ENCODE measurements at places on chromosomes 6 and 20. TPM values are rescaled to one million over a fixed set of nuclear protein-coding genes. Genes with fewer than 3 reads are reported as not detected.
A peak's percentile ranks its signal among the peaks of the same experiment; 100 is the strongest.

DNA sequence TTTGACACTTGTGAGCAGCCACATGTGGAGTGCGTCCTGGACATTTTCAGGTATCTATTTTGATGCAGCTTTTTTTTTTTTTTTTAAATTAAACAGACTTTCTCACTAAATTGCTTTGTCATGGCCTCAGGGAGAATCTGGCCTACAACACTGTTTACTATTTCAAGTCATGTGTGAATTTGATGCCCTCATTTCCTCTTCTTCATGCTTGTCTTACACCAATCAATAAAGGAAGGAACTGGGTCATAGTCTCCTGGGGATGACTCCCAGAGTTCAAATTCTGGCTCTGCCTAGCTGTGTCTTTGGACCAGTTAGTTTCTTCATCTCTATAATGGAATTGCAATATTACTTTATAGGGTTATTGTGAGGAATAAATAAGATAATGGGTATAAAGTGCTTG, 554.1 kb downstream of the PRKN start:
- no peaks in the 10 kb centered on the region for H3K36me3 ChIP-seq
- H3K4me3 ChIP-seq: no peak overlapping the region
- no peak overlapping the region for H3K27ac ChIP-seq
- no peak for DNase-seq
- H3K4me1 ChIP-seq: no peaks in the 10 kb centered on the region

CDH4 gene
- total RNA-seq: not detected

DNA sequence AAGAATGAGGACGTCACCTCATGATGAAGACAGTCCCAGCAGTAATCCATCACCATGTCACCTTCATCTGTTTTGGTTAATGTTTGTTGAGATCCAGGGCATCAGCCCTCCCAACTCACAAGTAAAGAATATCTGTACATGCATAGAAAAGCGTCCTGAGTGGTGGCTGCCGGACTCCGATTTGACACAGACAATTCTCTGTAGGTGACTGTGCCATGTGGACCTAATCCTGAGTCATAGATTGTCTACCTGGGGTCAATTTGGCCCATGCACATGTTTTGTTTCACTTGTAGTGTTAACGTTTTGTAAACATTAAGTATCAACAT, 168.4 kb upstream of the UST start:
- H3K27me3 ChIP-seq: no peaks in the 10 kb centered on the region
- no peak overlapping the region for H3K4me3 ChIP-seq
- no peak overlapping the region for H3K27ac ChIP-seq
- no peaks in the 10 kb centered on the region for H3K36me3 ChIP-seq
- DNase-seq: no peak

MRAP2 gene
- not detected for total RNA-seq

- H3K4me3 ChIP-seq: no peak overlapping the region
- no peak overlapping the region for H3K27ac ChIP-seq
- H3K36me3 ChIP-seq: no peaks in the 10 kb centered on the region
These were observed 116.6 kb upstream of the CEP162 start for GRCh38 chr6:84344005-84344404.

- no peak overlapping the region for H3K4me3 ChIP-seq
- H3K27me3 ChIP-seq: no peaks in the 10 kb centered on the region
- peak; percentile 69 for DNase-seq
These were observed 122.2 kb downstream of the FYN start for GRCh38 chr6:111750753-111751673.

BPI gene
- total RNA-seq: not detected

BHLHE23 gene
- total RNA-seq: not detected

- H3K27ac ChIP-seq: no peak overlapping the region
- peaks cover 33% of the 10 kb centered on the region for H3K4me1 ChIP-seq
- no peak overlapping the region for H3K4me3 ChIP-seq
- no peaks in the 10 kb centered on the region for H3K27me3 ChIP-seq
These were observed 26.6 kb downstream of the RIN2 start for GRCh38 chr20:19784511-19785172.

DNA sequence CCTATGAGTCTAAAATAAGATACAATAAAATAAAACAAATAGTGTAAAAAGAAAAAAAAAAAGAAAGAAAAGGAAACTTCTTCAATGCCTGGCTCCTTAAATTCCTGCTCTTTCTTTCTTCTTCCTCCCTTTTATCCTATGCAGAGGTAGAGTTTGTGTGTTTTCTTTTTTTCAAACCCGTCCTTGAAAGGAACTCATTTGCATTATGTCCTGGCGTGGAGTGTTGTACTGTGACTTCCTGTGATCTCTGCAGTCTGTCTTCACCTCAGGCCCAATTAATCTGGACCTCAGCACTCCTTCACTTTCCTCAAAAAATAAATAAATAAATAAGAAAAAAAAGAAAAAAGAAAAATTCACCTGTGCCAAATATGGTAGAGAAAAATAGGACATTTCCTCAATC, 541.9 kb upstream of the SPTLC3 start:
- no peak overlapping the region for H3K27ac ChIP-seq
- H3K36me3 ChIP-seq: no peaks in the 10 kb centered on the region
- DNase-seq: no peak
- no peaks in the 10 kb centered on the region for H3K27me3 ChIP-seq
- H3K4me3 ChIP-seq: no peak overlapping the region

GRCh38 chr20:5674176-5674660, 76.0 kb upstream of the SHLD1 start:
- DNase-seq: peak; percentile 83
- no peak overlapping the region for H3K27ac ChIP-seq
- peaks cover 9% of the 10 kb centered on the region for H3K4me1 ChIP-seq
- no peaks in the 10 kb centered on the region for H3K36me3 ChIP-seq
- no peaks in the 10 kb centered on the region for H3K27me3 ChIP-seq
- no peak overlapping the region for H3K4me3 ChIP-seq

- no peak overlapping the region for H3K4me3 ChIP-seq
- no peak overlapping the region for H3K27ac ChIP-seq
- no peak for DNase-seq
- H3K27me3 ChIP-seq: no peaks in the 10 kb centered on the region
- H3K36me3 ChIP-seq: no peaks in the 10 kb centered on the region
- no peaks in the 10 kb centered on the region for H3K4me1 ChIP-seq
These were observed 61.1 kb upstream of the TGM3 start for GRCh38 chr20:2234598-2235191.

ARMC12 gene
- 0.60 TPM for total RNA-seq

DNA sequence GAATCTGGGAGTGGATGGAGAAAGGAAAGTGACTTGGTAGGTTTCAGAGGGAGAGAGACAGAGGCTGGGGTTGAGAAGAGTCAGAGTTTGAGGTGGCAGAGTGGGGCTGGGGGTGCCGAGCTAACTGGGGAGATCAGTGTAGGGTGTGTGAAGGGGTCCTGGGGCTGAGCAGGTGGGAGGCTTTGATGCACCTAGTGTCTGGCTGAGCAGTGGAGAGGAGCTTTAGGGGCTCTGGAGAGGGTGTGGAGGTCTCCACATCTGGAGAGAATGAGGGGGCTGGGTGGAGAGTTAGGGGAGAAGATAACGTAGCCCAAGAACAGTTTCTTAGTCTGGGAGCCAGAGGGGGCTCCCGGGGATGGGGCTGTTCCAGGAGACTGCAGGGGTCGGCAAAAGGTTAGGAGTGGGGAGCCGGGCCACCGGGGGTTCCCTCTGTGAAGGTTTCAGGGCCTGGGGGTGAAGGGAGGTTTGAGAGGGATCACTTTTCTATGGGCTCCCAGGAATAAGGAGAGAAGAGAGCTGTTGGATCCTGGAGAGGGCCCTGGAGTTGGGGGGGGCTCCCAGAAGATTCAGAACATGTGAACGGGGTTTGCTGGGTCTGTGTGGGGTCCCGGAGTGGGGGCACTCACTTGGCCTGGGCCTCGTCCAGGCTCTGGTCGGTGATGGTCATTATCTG, 797 bp downstream of the PBX2 start:
- H3K4me3 ChIP-seq: peak overlapping the region; percentile 82
- H3K4me1 ChIP-seq: peaks cover 69% of the 10 kb centered on the region
- H3K36me3 ChIP-seq: 0 out of 2 replicates have a peak, but pooled peaks cover 2% of the 10 kb centered on the region
- H3K27me3 ChIP-seq: no peaks in the 10 kb centered on the region

TTLL9 gene
- not detected for total RNA-seq

NRSN1 gene
- total RNA-seq: not detected
